ENCODE measurements at places on chromosomes 12 and 14. TPM values are rescaled to one million over a fixed set of nuclear protein-coding genes. Genes with fewer than 3 reads are reported as not detected.

Gene CD27
- 66.7 TPM for total RNA-seq

Gene PLXNC1
- total RNA-seq = 30.6 TPM

Gene KRT82
- not detected for total RNA-seq

Gene PDE3A
- total RNA-seq = 0.07 TPM

Gene ENDOU
- total RNA-seq = not detected

Gene TSPAN11
- not detected for total RNA-seq

Gene TFCP2
- 20.5 TPM for total RNA-seq

Gene FIGNL2
- 0.42 TPM for total RNA-seq

Gene LRIG3
- total RNA-seq = not detected

Gene FAM90A1
- total RNA-seq = 0.65 TPM

Gene PTCSC3
- not detected for total RNA-seq

Gene RPGRIP1
- total RNA-seq = not detected

Gene SIX4
- not detected for total RNA-seq

Gene EPYC
- total RNA-seq = not detected

Gene ARHGAP5
- 77.7 TPM for total RNA-seq

Gene AHNAK2
- not detected for total RNA-seq

Gene APOF
- not detected for total RNA-seq

Gene MYF5
- total RNA-seq = not detected

Gene LMBR1L
- 257 TPM for total RNA-seq

Gene SERPINA3
- not detected for total RNA-seq

Gene RTL1
- total RNA-seq = not detected

Gene MGST1
- total RNA-seq = not detected

Gene CMA1
- total RNA-seq = not detected

Gene CELA1
- not detected for total RNA-seq

Gene RIPK3
- 26.1 TPM for total RNA-seq

Gene ZFHX2
- total RNA-seq = 0.16 TPM

Gene SLC7A7
- total RNA-seq = 0.55 TPM

Gene ESYT1
- total RNA-seq = 211 TPM

Gene LYZ
- total RNA-seq = 66.3 TPM

Gene MYG1
- 32.5 TPM for total RNA-seq

Gene KRT75
- not detected for total RNA-seq

Gene GPRC5D
- total RNA-seq = not detected

Gene IL23A
- 49.8 TPM for total RNA-seq

All from T-helper 17 cell (primary cell).